ENCODE measurements at places on chromosomes 7 and 10.

DNA sequence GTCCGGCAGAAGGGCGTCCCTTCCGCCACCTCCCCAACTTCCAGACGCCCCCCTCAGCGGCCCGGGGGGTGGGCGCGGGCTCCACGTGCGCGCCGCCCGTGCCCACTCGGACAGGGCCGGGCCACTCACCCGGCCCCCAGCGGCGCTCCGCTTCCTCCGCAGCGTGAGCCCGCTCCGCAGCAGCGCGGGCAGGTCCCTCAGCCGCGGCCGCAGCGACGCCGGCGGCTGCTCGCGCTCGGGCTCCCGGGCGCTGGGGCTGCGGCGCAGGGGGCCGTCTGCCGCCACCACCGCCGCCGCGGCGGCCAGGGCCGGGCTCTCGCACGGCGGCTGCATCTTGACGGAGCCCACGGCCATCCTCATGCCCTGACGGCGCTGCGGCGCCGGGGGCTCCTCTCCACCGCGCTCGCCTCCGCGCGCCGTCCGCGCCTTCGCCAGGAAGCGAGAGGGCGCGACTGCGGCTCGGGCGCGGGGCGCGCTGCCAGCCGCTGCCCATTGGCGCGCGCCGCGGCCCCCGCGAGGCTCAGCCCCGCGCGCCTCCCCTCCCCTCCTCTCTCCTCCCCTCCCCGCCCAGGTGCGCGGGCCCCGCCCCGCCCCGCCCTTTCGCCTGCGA lies at the start of gene RAPGEF5:
TSS of gene RAPGEF5 (minus strand) at position 454 of the 610 bp plus-strand sequence. CDS start at position 360, 94 bp downstream.
- no peak for DNase-seq

- peak; percentile 92 for DNase-seq
These were observed at the start of gene HNRNPH3 for GRCh38 chr10:68331455-68332258. TSS of gene HNRNPH3 (plus strand) at chr10:68332064. CDS start at chr10:68337222, 5,158 bp downstream.

DNA sequence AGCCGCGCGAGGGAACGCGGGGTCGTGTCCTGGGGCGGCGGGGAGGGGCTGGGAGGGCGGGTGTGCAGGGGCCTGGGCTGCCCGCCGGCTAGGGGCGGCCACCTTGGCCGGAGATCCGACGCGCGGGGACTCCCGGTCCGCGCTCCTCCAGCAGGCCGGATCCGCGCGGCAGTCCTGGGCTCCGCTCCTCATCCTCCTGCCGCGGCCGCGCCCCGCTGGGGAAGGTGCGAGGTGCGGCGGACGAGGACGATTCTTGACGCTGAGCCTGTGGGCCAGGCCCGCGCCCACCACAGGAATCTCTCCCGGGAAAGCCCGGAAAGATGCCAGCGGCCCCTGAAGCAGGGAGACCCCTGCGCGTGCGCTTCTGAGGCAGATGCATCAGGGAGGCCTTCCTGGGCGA lies 6.6 kb upstream of the OGDHL start:
- no peak for DNase-seq

DNA sequence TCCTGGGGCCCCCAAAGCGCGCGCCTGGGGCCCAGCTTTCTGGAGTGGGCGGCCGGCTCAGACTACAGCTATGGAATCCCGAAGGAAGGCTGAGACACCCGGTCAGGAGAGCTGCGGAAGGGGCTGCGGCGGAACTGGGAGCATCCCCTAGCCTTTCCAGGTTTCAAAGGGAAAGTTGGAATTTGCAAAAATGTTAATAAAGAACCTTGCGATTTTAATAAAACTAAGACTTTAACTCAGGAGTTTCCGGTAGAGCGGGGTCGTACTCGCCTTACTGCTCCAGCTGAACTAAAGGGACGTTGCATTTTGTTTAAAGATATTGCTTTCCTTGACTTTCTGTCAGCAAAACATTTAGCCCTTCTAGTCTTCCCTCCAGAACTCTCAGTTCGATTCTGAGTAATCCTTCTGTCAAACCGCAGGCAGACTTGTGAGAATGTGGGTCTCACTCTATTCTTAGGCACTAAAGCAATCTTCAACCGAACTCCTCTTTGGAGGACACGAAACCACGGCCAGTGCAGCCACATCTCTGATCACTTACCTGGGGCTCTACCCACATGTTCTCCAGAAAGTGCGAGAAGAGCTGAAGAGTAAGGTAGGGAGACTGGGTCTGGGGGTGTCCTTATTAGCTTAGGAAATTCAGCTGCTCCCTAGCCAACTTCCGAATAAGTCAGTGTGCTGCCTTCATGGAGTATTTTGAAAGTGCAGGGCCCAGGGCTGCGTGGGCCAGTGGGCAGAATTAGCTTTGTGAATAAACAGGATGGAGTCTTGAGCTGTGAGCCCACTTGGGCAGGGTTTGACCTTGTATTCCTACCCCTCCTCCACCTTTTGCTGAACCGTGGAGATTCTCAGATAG lies 1.9 kb downstream of the CYP26A1 start:
- no peak for DNase-seq

DNA sequence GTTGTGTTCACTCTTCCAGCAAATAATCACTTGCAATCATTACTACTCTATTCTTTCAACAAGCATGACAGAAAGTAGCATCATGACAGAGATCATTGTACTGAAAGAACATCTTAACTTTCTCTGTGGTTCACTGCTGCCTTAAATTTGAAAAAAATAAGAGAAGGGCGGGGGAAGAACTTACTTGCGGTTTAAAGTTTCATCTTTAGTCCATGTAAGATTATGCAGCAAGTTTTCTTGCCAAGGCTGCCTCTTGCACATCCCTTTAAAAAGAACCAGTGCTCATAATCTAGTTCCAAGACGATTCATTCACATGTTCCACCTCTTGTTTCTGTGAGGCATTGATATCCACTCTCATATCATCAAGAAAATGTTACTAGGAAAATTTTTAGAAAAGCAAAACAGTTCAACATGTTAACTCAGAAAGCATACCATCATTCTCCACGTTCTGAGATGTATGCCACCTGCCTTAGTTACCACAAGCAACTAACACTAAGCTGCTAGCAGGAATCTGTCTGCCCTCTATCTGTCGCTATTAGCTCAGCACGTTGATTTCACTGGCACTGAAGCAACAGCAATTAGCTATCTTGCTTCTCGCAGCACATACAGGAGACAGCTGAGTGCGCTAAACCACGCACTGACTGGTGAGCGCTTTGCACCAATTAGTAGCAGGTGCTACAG lies at the start of gene PCDH15:
TSS of gene PCDH15 (minus strand) at position 491 of the 681 bp plus-strand sequence. CDS start 136,969 bp downstream, outside the sequence.
- DNase-seq = no peak

DNA sequence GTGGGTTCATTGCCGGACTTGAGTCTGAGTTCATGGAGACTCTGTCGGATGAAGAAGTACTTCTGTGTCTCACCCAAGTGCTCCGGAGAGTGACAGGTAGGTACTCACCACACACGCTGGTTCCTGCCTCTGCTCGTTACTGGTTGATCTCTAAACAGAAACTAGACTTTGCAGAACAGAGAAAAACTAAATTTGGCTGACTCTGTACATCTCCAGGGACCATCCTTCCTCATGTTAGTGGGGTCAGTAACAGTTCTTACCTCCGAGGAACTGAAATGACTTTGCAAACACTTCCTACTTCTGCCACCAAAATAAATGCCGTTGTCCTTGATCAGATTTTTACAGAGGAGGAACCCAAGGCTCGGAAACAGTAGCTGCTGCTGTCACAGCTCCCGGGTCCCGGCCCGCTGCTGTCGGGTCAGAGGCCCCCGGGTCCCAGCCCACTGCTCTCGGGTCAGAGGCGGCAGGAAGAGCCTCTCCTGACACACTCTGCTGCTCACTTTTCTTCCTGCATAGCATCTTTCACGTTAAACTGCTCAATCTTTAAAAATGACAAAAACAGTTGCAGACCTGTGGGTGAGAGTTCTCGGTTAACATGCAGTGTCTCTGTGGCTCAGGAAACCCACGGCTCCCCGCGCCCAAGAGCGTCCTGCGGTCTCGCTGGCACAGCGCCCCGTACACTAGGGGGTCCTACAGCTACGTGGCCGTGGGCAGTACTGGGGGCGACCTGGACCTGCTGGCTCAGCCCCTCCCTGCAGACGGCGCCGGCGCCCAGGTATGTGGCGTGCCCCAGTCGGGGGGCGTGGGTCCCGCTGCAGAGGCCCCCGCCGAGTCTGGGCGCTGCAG lies 4.8 kb upstream of the MTG1 start:
- no peak for DNase-seq

- DNase-seq = no peak
These were observed 587 bp upstream of the CELF2 start for GRCh38 chr10:11017000-11017569.

- no peak for DNase-seq
These were observed 9.6 kb upstream of the ELN start for GRCh38 chr7:74018246-74018895.

DNA sequence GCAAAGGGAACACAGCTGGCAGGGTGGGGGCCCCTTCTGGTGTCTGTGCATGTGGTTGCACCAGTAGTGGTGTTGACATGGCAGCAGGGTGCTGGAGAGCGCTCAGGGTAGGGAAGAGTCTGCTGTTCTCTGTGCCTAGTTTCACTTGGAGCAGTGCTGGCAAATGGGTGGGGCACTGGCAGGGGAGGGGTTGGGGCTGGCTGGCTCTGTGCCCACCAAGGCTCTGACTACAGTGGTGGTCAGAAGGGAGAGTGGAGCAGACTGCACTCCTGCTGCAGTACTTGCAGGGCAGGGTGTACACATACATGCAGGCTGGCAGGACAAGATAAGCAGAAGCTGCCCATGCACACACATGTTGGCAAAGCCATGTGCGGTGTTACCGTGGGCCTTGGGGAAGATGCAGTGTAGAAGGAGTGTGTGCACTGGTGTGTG lies 18.2 kb downstream of the FAM25A start:
- DNase-seq = no peak

GRCh38 chr7:18295781-18296423 lies 199.6 kb upstream of the HDAC9 start:
- no peak for DNase-seq

- no peak for DNase-seq
These were observed 203.2 kb downstream of the DNAJB6 start for GRCh38 chr7:157540020-157540419.

DNA sequence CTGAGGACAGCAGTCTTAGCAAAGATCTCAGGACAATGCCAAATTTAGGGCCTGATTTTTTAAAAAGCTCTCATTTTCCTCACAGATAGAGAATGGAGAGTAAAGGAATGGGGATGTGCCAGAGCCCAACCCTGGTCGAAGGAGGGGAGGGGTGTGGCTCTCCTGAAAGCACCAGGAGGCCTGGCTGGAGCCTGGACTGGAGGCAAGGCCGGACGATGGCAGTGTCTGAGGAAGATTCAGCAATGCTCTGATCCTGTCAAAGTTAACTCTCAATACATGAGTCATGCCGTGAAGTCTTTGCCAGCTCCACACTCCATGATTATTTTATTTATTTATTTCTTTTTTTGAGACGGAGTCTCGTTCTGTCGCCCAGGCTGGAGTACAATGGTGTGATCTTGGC lies 108.3 kb downstream of the UPF2 start:
- DNase-seq = no peak

- peak; percentile 71 for DNase-seq
These were observed 38.8 kb downstream of the PSAP start for GRCh38 chr10:71812016-71812912.

- DNase-seq = no peak
These were observed 97.3 kb downstream of the MYL10 start for GRCh38 chr7:101531726-101532357.

- no peak for DNase-seq
These were observed 756.1 kb downstream of the GRID1 start for GRCh38 chr10:85610381-85611092.

- DNase-seq = no peak
These were observed 95.5 kb upstream of the AGK start for GRCh38 chr7:141455723-141456122.

DNA sequence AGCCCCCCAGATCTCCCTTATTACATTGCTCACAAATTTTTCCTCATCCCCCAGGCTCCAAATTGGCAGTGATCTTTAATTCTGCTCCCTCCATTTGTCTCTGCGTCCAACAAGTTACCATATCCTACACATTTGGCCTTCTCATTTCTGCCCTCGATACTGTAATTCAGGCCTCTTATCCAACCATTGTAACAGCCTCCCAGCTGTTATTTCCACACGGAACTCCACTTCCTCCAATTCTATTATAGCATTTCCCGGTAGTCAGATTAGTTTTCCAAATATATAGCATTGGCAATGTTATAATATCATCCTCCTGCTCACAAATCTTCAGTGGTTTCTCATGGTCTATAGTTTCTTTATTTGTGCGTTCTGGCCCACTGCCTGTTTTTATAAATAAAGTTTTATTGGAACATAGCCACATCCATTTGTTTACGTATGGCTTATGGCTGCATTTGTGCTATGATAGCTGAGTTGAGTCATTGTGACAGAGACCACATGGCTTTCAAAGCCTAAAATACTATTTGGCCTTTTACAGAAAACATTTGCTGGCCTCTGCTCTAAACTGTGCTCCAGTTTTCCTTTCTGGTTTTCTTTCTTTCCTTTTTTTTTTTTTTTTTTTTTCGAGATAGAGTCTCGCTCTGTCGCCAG lies 126.5 kb upstream of the ZNF438 start:
- DNase-seq = no peak

GRCh38 chr7:30285067-30285535 lies 704 bp downstream of the ZNRF2 start:
- DNase-seq = peak; percentile 18

GRCh38 chr10:18254692-18255091 lies 114.5 kb downstream of the CACNB2 start:
- DNase-seq = no peak

DNA sequence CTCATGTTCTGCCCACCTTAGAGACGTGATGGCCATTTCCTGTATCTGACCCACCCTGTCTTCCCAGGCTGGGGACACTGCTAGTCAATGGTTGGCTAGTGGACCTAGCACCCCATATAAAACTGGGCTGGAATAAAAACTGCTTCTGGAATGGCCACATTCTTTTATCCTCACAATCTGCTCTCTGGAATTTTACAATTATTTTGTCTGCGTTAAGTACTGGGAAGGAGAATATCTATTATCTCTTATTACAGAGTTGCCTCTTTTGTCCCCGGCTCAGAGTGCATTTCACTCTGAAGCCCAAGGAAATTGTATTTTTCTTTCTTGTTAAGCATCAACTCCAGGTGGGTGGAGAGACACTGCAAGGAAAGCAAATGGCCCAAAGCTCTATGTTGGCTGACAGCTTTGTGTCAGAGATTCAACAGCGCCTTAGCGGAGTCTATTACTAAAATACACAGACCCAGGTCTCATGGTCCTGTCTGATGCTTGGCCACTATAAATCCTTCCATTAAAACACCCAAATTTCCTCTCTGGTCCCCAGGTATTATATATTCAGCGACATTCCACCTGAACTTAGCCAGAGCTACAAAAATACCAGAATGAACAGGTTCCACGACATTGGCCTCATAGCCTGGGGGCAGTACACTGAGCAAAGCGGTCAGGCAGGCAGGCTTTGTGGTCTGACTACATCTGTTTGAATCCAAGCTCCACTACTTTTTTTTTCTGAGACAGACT lies 121.7 kb downstream of the PRPF18 start:
- no peak for DNase-seq

- DNase-seq = no peak
These were observed 57.2 kb downstream of the CALML3 start for GRCh38 chr10:5581670-5582566.

- no peak for DNase-seq
These were observed 6.8 kb upstream of the MSMB start for GRCh38 chr10:46052791-46053375.

- DNase-seq = no peak
These were observed 28.1 kb upstream of the RPA3 start for GRCh38 chr7:7746458-7746857.

GRCh38 chr10:72229261-72230251 lies 13.5 kb upstream of the ASCC1 start:
- no peak for DNase-seq

Data from activated CD4-positive, CD25-positive, alpha-beta regulatory T cell (primary cell).